ENCODE measurements at places on chromosomes 2 and 18.

DNA sequence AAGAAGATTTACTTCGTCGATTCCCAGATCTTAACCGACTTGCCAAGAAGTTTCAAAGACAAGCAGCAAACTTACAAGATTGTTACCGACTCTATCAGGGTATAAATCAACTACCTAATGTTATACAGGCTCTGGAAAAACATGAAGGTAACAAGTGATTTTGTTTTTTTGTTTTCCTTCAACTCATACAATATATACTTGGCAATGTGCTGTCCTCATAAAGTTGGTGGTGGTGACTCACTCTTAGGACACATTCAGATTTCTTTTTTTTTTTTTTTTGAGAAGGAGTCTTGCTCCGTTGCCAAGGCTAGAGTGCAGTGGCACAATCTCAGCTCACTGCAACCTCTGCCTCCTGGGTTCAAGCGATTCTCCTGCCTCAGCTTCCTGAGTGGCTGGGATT lies 26.8 kb downstream of the MSH2 start:
- no peak for ATAC-seq

GRCh38 chr2:177076636-177077179 lies 135.9 kb upstream of the HNRNPA3 start:
- no peak for ATAC-seq

- no peak for ATAC-seq
These were observed 212.5 kb upstream of the TMEM200C start for GRCh38 chr18:6107794-6108193.

- no peak for ATAC-seq
These were observed 993.6 kb downstream of the LRP1B start for GRCh38 chr2:141137122-141137693.

- ATAC-seq, result peak; percentile 42
These were observed 27.4 kb downstream of the ASB18 start for GRCh38 chr2:236236559-236237452.

DNA sequence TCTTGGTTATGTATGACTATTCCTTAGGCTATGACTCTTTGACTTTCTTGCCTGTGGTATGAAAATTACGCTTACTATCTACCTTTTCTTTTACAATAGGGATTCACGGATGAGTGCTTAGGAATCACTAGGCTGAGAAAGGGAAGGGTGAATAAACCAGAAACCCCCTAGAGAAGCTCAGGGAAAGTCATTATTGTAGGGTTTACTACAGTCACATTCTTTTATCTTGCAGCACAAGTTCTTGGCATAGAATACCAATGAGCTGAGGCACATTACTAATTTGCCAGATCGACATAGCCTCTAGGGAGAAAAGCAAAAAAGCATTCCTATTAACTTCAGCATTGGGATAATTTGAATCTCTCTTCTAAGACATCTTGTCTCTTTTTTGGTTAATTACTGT lies 103.3 kb downstream of the ST6GAL2 start:
- ATAC-seq, result no peak

GRCh38 chr2:68320118-68320641 lies 431 bp upstream of the CNRIP1 start:
- peak; percentile 12 for ATAC-seq

DNA sequence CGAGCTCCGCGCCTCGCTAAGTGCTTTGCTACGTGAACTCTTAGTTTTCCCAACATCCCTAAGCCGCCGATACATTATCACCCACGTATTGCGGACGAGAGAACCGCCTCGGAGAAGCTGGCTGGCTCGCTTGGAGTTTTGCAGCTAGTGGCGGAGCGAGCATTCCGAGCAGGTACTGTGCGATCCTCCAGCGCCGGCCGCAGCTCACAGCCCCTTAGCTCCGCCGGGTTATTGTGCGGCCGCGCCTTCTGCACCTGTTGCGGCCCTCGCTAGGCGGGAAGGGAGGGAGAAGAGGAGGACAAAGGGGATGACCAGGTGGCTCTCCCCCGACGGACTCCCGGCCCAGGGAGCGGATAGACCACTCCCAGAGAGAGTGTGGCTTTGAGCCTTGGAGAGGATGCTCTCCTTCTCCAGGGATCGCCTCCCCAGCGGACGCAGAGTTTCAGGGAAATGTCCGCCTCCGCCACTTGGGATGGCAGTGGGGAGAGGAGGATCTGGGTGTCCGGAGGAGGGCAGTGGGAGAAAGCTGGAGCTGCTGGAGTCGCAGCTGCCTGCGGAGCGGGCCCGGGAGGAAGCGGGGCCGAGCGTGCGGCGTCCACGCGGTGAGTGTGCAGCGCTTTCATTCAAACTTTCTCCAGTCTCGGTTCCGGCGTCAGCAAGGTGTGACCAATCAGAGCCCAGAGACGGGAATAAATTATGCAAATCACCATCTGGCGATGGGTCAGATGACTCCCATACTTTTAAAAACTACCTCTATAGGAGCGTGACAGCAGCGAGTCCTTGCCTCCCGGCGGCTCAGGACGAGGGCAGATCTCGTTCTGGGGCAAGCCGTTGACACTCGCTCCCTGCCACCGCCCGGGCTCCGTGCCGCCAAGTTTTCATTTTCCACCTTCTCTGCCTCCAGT lies at the start of gene LIPG:
LIPG (plus strand) TSS at position 769 of the 905 bp plus-strand sequence. CDS start 252 bp downstream, outside the sequence.
- ATAC-seq, result peak; percentile 87

DNA sequence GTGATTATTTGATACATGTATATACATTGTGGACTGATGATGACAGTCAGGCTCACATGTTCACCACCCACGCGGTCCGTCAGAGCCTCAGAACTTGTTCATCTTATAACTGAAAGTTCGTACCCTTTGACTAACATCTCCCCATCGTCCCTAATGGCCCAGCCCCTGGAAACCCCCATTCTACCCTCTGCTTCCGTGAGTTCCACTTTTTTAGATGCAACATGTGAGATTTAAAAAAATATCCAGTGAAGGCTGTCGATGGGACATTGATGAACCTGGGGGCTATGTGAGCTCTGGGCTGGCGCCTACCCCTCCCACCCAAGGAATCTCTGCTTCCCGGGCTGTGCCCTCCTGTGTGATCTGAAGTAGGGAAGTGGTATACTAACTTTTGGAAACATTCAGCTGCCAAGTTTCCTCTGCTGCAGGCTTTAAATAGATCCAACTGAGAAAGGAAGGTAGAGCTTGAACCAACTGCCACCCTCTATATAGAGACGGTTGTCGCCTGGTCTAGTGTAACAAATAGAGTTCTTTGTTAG lies 163.8 kb downstream of the FAM210A start:
- no peak for ATAC-seq

GRCh38 chr2:7849027-7849426 lies 832.8 kb upstream of the ID2 start:
- no peak for ATAC-seq

DNA sequence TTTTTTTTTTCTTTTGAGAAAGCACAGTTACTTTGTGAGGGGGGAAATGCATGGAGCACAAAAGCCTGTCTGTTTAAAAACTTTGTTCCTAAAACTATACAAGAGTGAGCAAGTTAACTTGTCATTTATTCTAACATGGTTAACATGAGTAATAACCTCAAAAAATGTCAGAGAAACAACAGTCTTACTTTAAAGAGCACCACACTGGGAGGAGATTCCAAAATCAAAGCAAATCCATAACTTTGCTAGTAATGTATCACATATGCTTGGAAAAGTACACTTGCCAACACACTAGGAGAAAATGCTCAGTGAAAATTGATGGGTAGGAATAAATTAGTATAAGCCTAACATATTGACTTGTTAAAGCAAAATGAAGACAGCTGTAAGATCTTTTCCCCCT lies 157.1 kb downstream of the PRPF40A start:
- ATAC-seq, result no peak

DNA sequence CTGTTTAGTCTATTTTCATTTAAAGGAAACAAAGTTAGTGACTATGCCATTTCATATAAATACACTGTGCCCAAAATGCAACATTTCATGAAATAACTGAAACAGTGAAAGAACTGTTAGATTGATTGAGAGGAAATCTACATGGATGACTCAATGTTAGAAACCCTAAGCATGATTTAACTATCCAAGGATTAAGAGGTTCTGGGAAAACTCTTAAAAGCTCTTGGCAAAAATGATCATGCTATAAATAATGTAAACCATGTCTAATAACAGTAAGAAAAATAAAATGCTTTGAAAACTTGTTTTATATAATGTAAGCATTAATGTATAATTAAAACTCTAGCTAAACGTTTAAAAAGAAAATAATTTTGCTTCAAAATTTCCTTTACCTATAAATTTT lies 23.5 kb downstream of the MMADHC start:
- ATAC-seq, result no peak

GRCh38 chr2:198638577-198638976 lies 819.2 kb downstream of the SATB2 start:
- peak; percentile 31 for ATAC-seq

- no peak for ATAC-seq
These were observed 47.9 kb upstream of the KCNF1 start for GRCh38 chr2:10863837-10864236.

- ATAC-seq, result peak; percentile 77
These were observed 391.5 kb upstream of the VWC2L start for GRCh38 chr2:214019229-214019972.

DNA sequence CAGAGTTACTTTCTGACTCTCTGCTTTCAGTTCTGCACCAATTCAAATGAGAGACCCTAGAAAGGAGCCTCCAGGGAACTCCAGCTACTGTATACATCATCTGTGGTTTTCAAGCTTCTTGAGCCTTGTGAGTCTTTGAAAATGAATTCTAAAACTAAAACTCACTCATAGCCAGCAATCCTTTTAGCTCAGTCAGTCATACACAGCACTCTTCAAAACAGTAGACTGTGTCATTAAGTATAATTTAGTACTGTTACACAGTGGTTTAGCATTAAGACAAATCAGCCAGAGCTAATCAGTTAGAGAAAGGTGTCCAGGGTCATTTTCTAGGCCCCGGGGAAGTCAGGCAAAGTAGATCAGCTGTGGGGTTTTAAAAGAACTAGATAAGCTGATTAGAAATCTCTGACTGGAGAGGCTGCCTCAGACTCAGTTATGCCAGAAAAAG lies 322.1 kb upstream of the THUMPD2 start:
- ATAC-seq, result no peak

DNA sequence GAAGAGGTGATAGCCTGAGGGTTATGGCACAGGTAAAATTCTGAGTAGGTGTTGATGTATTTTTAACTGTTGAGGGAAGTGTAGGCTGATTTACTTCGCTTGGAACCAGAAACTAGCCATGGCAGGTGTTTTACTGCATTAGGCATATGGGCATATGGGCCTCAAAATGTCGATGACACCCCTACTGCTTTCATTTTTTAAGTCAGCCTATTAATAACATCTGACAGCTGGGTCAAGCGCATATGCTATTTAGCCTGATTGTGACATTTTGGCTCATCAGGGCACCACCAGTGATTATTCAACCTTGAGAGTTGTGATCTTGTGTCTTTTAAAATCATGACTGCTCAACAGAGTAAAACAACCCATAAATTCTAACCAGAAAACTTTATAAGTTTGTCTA lies 1396.9 kb upstream of the NXPH2 start:
- no peak for ATAC-seq

All from motor neuron (in vitro differentiated cells).